ENCODE measurements at places on chromosomes 7 and 10. TPM values are rescaled to one million over a fixed set of nuclear protein-coding genes. Genes with fewer than 3 reads are reported as not detected.

GRCh38 chr7:112882511-112882910 lies 92.3 kb upstream of the TMEM168 start:
- no peak for DNase-seq

GRCh38 chr7:152051968-152052367 lies 26.5 kb downstream of the GALNT11 start:
- no peak for DNase-seq

DNA sequence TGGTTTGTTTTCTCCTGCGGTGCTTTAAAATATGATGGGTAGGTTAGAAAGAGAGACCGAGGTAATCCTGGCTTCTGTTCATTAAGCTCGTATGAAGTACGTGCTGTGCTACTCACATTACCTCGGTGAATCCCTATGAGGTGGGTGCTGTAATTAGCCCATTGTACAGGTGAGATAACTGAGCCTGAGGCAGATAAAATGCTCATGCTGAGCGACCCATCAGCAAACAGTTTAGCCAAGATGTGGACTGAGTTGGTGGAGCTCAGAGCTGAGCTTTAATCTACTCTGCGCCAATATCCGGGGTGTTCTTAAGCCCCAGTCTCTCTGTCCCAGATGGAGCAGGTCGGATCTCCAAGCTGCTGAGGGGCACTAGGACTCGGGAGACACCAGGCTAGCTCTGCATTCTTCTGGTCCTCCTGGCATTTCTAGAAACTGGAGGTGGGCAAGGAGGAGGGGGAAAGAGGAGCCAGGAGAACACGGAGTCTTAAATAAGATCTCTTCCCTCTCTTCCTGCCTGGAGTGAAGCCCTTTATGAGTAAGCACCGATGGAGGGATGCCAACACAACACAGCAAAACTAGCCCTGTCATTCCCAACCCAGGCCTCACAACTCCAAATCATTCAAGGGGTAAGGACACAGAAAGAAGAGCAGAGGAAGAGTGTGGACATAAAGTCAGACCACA lies 458.5 kb downstream of the KCNMA1 start:
- peak; percentile 94 for DNase-seq

DNA sequence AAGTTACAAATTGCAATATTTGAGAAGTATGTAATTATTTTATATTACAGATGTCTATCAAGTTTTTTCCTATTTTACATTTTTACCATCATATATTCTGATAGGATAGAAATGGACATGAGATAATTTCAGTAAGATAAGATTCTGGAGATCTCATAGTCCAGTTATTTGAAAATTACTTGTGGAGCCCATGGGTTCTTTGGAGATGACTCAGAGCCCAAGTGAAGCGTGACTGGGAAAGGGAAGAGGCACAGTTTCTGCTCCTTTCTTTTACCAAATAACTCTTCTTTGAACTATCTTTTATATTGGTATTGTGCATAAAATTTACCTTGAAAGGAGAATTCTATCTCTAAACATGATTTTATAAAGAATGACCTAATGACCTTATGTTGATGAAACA lies 2.4 kb downstream of the CD36 start:
- DNase-seq: peak; percentile 77

- DNase-seq: no peak
Observed at GRCh38 chr7:36103837-36104561, 49.1 kb upstream of the EEPD1 start.

GRCh38 chr7:145978769-145979168 lies 137.8 kb upstream of the CNTNAP2 start:
- DNase-seq: no peak

DNA sequence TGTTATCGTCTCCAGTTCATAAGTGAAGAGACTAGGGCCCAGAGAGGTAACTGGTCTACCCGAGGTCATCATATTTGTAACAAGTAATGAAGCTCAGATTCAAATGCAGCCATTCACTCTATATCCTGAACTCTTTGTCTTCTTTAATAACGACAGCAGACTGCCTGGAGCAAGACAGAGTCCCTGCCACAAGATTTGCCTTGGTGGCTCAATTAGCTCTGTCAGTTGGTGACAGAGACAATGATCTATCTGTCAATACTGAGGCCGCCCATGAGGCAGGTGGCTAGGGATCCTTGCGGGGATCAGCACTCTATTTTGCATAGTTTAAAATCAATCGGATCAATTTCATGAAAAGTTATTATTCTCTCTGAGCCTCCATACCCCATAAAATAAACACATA lies 43.9 kb downstream of the SH3PXD2A start:
- no peak for DNase-seq

- DNase-seq: peak; percentile 78
Observed at GRCh38 chr10:130179640-130180039, 43.4 kb downstream of the GLRX3 start.

DNA sequence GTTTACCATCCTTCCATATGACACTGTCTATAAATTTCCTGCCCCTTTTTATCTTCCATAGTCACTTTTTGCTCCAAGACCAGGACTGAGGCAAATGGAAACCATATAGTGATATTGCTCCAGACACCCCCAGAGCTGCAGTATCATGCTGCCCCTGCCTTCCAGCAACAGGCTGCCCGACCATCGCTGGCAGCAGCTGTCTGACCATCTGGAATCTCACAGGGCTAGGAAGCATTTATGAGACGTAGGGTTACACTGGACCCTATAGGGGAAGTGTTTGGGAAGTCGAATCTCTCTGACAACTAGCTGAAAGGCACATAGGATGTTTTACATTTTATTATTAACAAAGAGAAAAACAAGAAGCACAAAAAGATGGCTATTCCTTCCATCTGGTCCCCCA lies 19.4 kb downstream of the ENO4 start:
- no peak for DNase-seq

The POU6F2 gene
- total RNA-seq: not detected

The ANKRD7 gene
- 0.18 TPM for total RNA-seq

The ZEB1 gene
- 108 TPM for total RNA-seq
